ENCODE measurements at places on chromosomes 6 and 20.

DNA sequence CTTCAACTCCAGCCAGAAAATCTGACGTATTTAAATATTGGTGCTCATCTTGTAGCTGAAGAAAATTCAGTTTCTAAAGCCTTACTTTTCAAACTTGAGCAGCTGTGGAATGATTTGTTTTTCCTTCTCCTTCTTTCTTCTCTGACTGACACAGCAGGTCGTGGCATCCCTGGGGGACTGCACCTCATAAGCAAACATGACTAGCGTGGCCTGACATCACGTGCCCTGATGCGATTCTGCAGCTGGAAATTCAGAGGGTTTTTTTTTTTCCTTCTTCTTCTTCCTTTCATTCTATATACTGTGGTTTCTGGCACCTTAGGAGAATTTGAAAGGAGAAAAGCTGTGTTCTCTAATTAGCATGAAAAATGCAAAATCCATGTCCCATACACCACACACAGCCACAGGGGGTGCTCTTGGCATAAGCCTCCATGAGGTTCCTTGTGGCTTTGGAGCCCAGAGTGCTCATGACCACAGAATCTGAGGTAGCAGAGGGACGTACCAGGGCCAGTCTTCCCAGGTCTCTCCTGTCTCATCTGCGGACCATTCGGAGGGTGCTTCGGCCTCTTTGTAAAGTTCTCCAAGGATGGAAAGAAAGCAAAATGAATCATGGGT is 258.5 kb upstream of the CDH4 start:
- no peak for DNase-seq

DNA sequence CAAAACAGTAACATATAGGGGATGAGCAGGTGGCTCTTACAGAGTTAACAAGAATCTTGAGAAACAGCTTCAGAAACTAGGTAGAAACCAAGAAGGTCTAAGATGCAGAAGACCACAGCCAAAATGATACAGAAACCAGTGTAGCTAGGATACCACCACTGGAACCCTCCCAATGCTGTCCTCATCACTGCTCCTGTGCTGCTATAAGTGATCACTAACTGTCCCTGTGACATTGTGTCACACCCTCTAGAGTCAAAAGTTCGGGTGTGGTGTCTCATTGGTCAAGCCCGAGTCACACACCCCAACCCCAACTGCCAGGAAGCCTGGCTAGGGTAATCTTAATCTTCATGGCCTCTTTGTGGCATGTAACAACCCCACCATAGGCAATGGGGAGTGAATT is 153.1 kb downstream of the RCAN2 start:
- no peak for DNase-seq

GRCh38 chr6:10347561-10348327 is 67.1 kb downstream of the TFAP2A start:
- DNase-seq: no peak

DNA sequence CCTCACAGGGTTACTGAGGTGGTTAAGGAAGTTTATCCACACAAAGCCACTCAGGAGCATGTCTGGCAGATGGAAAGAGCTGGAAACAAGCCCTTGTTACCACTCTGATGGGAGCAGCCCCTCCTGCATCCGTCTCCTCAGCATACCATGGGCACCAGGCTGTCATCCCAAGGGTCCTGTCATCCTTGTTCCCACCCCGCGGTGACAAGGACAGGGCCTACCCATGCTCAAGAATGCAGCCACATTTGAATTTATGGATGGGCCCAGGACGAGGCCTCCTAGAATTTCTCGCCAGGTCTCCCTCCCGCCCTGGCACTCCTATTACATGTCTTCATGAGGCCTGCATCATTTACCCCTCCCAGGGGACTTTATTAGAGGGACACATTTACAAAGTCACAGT is 60.0 kb downstream of the NPEPL1 start:
- DNase-seq: no peak

DNA sequence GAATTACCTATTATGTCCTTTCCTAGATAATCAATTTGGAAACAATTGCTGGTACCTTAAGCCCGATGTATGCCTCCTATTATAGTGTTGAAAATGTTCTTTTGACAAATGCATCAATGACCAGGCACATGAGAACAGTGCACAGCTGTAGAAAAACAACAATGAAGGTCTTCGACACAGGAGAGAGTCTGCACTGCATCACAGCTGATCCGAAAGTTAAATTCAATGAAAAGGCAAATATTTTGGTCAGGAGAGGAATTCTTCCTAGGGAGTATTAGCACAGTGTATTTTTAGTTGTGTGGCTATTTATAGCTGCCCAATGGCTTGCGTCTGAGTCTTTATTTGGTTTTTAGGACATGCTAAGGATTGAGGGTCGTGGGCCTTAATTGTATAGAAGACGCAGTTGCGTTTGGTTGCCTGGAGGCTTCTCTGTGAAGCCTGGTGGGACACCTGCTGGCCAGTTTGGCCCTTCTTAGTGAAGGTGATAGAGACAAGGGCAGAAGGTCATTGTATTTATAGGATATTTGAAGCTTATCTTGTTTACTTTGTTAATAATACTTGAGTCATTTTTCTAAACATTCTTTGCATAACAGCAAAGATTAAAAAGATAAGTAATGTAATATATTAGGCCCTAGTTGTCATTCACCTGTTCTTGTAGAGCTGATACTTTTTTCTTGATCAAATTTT is 72.3 kb downstream of the CDYL start:
- no peak for DNase-seq

DNA sequence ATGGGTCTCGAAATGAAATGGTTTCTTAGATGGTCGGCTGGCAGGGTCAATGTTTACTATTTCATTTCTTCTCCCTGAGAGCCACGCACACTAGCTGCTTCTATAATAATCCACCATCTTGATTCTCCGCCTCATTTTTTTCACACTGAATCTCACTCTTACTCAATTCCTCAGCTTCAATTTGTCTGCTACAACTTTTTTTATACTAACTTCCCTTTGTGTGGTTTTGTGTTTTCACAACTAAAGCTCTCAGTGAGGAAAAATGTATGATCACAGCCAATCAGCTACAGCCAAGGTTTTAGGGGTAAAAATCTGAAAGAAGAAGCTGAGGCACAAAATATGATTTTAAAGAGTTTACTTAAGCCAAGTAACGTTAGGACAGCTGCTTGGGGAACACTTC is 1309.4 kb downstream of the EPHA7 start:
- no peak for DNase-seq

DNA sequence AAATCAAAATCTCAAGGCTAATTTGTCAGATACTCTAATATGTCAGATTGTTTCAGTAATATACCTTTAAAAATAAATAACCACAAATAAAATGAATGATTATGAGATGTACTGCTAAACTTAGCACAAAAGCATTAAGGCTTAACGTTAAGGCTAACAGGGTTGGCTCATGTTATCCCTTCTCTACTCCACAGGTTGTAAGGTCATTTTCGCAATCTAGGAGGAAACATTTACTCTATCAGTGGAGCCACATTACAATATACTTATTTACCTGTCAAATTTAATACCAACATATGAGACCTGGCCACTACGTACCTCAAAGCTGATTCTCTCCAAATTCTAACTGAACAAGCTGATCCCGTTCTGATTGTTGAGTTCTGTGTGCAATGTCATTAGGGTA is 95.7 kb downstream of the RCAN2 start:
- no peak for DNase-seq

GRCh38 chr6:15885624-15886023 is 222.8 kb upstream of the DTNBP1 start:
- no peak for DNase-seq

GRCh38 chr20:34887023-34887422 is 10.6 kb downstream of the ACSS2 start:
- DNase-seq: no peak

GRCh38 chr20:16639027-16639941 is 66.0 kb upstream of the KIF16B start:
- DNase-seq: no peak

DNA sequence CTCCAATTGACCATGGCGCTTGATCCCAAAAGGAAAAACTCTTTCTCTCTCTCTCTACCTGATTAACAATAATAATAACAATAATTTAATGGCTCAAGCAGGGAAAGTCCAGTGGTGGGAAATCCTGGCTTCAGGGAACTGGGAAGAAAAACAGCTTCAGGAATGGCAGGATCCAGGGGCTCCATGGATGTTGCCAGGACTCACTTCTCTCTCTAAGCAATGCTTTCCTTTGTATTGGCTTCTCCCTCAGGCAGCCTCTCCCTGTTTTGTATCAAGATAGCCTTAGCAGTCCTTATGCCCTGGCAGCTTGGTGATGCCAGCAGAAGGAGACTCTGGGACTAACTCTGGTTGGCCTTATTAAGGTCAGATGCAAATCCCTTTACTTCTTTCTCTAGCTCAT is 13.5 kb upstream of the PTGIS start:
- DNase-seq: no peak

DNA sequence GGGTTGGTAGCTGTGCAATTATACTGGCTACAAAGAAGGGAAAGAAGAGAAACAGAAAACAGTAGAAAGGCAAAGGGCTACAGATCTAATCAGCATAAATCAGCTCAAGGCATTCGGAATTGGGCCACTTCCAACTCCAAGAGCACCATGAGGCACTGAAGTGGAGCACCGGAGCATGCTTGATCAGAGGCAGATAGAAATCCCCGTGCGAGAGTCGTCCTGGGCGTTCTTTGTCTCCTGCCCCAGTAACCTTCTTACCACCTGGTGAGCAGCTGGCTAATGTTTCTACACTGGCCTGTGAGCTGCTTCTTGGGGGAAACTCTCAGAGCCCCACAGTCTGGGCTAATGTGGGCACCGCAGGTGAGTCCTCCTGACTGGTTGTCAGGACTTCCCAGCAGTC is 16.7 kb downstream of the NEDD9 start:
- DNase-seq: no peak
